ENCODE measurements at places on chromosomes 1 and 21.

DNA sequence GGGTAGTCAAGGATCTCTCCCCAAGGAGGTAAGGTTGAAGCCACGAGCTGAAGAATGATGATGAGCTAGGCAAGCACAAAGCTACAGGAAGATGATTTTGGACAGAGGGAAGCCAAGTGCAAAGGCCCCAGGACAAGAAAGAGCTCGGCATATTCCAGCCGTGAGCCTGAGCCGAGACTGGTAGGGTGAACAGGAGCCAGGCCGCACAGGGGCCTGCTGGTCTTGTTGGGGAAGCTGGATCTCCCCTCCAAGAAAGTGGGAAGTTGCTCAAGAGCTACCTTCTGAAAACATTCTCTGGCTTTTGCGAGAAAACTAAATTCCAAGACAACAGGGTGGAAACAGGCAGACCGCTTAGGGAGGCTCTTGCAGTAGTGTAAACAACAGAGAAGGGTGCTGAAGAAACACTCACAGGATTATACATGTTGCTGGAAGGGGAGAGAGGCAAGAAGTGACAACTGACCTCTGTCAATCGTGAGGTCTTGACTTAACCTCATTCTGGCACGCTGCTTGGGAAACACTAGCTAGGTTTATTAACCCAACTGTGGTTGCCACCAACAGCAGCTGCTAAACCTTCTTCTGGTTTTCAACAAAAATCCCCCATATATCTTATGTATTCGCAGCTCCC is 625.2 kb downstream of the SMYD3 start:
- DNase-seq, result peak; percentile 22

- no peak for DNase-seq
Observed at GRCh38 chr1:203147376-203147775, 19.9 kb downstream of the ADORA1 start.

GRCh38 chr1:91589437-91589836 is 88.8 kb downstream of the CDC7 start:
- DNase-seq, result no peak

DNA sequence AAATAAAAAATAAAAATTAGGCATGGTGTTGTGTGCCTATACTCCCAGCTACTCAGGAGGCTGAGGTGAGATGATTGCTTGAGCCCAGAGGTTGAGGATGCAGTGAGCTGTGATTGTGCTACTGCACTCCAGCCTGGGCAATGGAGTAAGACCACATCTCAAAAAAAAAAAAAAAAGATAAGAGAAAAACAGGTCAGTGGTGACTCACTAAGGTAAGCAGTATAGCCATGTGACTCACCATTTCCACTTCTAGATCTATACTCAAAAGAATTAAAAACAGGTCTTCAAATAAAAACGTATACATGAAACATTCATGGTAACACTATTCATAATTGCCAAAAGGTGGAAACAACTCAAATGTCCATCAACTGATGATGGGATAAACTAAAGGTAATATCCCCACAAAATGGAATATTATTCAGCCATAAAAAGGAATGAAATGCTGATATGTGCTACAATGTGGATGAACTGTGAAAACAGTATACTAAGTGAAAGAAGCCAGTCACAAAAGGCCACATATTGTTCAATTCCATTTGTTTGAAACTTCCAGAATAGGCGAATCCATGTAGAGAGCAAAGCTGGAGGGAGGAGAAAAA is 75.1 kb downstream of the ZNF281 start:
- DNase-seq, result no peak

GRCh38 chr1:10856176-10856683 is 59.8 kb upstream of the CASZ1 start:
- DNase-seq, result no peak

GRCh38 chr1:202989879-202990278 is 17.3 kb upstream of the TMEM183A start:
- no peak for DNase-seq

- no peak for DNase-seq
Observed at GRCh38 chr1:91151702-91152101, 129.9 kb upstream of the ZNF644 start.

DNA sequence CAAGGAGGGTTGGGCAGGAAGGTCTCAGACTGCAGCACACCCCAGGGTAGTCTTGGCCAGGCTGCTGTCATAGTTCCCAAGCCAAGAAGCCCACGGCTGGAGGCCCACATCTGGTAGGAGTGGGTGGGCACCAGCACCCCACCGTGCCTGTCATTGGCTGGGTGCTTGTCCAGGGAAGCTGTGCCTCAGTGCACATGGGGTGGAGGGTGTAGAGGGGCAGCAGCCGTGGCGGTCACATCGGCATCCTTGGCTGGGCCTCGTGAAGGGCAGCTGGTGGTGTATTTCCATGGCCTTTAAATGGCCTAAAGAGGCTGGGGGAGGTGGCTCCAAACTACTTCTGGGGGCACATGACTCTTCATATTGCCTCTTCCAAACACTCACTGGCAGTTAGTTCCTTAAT is 119.6 kb upstream of the USP24 start:
- no peak for DNase-seq

- DNase-seq, result no peak
Observed at GRCh38 chr1:52402860-52403240, 1.4 kb downstream of the ORC1 start.

DNA sequence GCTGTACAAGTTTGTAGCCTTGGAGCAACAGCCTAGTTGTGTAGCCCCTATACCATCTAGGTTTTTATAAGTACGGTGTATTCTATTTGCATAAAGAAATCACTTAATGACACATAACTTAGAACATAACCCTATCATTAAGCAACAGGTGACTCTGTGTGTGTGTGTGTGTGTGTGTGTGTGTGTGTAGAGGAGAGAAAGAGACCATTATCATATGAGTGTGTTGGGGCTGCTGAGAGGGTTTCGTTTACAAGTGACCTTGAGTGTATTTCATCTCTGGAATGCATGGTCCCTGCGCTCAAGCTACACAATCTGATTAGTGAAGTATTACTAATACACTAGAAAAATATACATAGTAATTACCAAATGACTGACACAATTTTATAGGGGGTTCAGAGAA is 115.1 kb downstream of the RABGAP1L start:
- no peak for DNase-seq

GRCh38 chr1:30525971-30526651 is 197.3 kb downstream of the MATN1 start:
- DNase-seq, result peak; percentile 9

DNA sequence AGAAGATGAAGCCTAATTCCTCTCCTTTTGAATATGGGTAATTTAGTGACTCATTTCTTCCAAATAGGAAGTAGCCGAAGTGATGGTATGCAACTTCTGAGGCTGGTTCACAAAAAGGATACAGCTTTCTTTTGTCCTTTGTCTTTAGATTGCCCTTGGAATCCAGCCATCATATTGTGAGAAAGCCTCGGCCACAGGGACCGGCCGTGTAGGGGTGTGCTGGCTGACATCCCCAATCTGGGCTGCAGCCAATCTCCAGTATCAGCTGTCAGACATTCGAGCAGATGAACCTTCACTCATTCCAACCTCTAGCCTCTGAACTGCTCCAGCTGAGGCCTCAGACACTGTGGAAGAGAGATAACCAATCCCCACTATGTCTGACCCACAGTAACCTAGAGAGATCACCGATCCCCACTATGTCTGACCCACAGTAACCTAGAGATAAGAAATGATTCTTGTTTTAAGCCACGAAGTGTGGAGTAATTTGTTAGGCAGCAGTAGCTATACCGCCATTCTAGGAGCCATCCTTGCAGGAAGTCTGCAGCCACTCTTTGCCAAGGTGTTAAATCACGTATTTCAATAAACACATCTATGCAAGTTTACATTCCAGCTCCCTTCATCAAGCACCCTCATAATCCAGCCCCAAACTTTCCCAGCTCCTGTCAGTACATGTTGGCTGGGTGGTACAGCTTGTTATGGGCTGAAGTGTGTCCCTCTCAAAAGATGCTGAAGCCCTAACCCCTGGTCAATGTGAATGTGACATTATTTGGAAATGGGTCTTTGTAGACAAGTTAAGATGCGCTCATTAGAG is 2.9 kb upstream of the DIP2A start:
- no peak for DNase-seq

GRCh38 chr21:41835711-41836154 is 43.4 kb downstream of the PRDM15 start:
- no peak for DNase-seq

DNA sequence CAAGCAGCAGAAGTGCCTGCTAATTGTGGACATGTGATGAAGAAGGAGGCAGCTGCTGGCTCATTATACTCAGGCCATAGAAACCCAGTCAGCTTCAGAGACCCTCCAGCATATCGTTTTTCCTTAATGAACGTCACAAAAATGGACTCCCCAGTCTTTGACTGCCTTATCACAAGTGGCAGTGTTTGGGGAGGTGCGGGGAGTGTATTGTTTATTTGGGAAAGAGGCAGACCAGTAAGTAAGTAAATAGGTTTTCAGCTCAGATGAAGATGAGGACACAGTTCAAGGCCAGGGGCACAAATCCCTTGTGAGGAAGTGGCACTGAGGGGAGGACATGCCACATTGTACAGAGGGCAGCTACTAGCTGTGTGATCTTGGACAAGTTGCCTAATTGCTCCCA is 43.5 kb upstream of the NRDC start:
- DNase-seq, result no peak

- no peak for DNase-seq
Observed at GRCh38 chr1:198416296-198416695, 124.2 kb downstream of the ATP6V1G3 start.

GRCh38 chr21:23478381-23478780 is 2128.9 kb downstream of the MRPL39 start:
- no peak for DNase-seq

- no peak for DNase-seq
Observed at GRCh38 chr1:231807541-231807940, 181.0 kb downstream of the DISC1 start.

GRCh38 chr1:151166505-151166956 is 587 bp downstream of the SCNM1 start:
- DNase-seq, result peak; percentile 67

GRCh38 chr1:30929135-30929889 is 20.8 kb upstream of the SDC3 start:
- DNase-seq, result peak; percentile 70

DNA sequence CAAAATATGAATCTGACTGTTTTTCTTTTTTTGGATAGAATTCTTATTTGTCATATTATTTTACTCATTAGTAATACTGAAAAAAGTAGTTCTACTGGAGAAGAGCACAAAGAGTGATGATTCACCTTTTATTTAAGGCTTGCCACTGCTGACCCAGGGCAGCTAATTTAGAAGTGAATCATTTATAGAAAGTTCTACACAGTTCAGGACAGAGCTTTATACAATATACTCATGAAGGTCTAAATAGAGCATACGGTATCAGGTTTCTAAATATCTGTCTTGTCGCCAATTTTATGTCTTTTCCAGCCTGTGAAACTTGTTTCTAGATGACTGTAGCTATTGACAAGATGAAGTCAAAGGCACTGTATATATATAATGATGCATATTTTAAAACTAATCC is 25.0 kb downstream of the GIPC2 start:
- no peak for DNase-seq

DNA sequence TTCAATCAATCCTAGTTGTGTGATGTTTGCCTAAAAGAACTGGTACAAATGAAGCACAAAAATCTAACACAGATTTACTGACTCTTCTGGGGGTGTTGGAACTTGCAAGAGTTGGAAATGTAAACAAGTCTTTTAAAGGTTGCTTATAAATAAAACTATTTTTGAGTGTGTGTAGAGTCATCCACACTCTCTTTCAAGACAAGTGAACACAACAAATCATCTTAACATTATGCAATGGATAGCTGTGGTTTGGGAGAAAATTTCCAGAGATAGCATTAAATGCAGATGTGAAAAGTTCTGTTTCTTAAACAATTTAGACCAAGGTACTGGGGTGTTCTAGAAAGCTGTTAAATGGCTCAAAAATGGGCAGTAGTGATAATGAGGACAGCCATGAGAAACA is 28.7 kb downstream of the C1orf87 start:
- no peak for DNase-seq

GRCh38 chr1:101388904-101389546 is 152.2 kb downstream of the S1PR1 start:
- no peak for DNase-seq

DNA sequence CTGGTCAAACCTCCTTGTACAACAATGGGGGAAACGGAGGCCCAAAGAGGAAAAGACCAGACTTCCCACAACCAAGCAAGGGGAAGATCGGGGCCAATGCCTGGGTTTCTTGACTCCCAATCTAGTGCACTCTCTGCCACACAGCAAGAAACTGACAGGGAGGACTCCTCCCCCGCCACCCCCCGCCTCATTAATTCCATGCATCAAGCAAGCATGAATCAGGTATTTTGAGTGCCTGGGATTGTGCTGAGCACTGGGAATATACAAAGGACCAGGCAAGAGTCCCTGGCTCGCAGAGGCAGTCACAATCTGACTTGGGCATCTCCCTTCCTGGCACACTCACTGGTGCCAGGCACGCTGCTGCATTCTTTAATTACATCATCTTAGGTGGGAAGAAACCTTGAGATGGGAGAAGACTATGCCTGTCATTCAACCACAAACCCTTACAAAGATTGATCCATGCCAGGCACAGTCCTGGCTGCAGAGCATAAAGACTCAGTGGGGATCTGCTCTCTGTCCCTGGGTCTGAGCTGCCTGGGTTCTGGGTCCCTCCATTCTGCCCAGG is 4.4 kb upstream of the KCNC4 start:
- DNase-seq, result no peak

- DNase-seq, result no peak
Observed at GRCh38 chr1:49234988-49235387, 458.3 kb upstream of the BEND5 start.

DNA sequence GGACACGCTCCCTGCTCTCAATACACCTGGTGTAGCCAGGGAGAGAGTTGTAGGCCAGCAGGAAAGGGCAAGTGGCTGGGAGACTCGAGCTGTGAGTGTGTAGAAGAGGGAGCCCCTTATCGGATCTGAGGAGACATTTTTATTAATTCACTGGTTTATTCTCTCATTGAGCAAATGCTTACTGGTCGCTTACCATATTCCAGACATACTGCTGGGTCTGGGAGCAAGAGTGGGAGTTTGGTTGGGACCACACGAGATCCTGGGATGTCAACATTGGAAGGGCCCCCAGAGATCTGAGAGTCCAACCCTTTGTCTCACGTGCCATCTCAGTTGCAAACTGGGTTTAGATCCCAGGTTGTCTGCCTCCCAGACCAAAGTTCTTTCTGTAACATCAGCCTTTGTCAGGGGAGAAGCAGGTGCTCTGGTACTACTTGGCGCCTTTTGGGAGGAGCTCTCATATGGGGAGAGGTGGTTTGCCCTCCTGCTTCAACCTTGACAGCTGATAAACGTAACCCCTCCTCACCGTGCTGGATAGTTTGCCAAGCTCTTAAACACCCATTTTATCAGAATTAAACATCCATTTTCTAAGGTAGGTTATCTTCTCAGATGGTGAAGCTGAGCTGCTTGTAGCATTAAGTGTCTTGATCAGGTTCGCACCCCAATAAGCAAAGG is 742 bp downstream of the TMEM222 start:
- no peak for DNase-seq

- no peak for DNase-seq
Observed at GRCh38 chr1:7676274-7676945, 94.7 kb upstream of the VAMP3 start.

Measured in NB4 (cell line).